ENCODE measurements at places on chromosomes 12 and 14. TPM values are rescaled to one million over a fixed set of nuclear protein-coding genes. Genes with fewer than 3 reads are reported as not detected.

FGF23 gene
- total RNA-seq, result not detected

STAC3 gene
- total RNA-seq, result 1.1 TPM

PIWIL1 gene
- not detected for total RNA-seq

DNA sequence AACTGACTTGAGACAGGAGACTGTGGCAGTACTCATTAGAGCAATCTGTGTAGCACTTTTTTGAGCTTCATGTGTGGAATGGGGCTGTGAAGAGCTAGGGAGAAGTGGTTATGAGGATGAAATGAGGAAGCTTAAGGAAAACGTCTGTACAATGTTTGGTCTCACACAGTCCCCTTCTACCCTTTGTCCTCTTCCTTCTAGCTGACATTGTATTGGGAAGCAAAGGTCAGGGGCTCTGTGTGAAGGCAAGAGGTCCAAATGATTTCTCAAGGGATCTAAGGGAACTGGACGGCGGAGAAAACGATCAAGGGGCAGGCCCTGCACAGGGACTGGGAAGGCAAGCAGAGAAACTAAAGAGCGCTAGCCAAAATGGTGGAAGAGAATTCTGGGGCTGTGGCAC is 13.1 kb upstream of the CIPC start:
- DNase-seq, result no peak

DNA sequence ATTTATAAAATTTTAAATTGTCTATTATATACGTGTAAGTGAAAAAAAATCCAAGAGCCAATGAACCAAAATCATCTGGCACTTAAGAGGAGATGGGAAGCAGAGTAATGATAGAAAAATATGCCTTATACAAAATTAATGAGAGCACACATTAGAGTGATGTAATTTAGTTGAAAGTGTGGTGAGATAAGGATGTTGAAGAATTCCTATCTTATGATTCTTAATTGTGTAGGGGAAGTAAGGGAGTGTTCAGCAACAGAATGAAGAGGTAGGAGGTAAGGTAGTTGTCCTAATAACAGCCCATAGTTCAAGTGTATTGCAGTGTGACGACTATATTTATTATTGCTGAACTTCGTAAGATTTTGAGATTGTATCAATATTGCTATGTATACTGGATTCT is 843.4 kb upstream of the FLRT2 start:
- no peak for DNase-seq

GRCh38 chr12:53660041-53660440 is 15.8 kb downstream of the ATP5MC2 start:
- no peak for DNase-seq

- no peak for DNase-seq
Observed at GRCh38 chr14:56271970-56272369, 153.8 kb downstream of the PELI2 start.

DNA sequence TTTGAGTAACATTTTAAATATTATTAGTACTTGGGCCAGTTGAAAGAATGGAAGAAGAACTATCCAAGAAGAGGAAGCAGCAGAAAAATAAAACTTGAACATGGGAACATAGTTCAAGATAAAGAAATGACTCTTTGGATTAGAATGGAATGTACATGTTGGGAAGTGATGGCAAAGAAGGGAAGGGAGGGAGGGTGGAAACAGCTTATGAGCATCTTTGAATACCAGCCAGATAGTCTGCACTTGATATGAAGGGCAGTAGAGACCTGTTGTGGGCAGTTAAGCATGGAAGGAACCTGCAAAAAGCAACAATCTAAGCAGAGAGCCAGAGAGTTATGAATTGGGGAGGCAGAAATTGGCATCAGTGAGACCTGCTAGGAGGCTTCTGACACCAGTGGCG is 10.0 kb upstream of the IL22 start:
- DNase-seq, result no peak

DNA sequence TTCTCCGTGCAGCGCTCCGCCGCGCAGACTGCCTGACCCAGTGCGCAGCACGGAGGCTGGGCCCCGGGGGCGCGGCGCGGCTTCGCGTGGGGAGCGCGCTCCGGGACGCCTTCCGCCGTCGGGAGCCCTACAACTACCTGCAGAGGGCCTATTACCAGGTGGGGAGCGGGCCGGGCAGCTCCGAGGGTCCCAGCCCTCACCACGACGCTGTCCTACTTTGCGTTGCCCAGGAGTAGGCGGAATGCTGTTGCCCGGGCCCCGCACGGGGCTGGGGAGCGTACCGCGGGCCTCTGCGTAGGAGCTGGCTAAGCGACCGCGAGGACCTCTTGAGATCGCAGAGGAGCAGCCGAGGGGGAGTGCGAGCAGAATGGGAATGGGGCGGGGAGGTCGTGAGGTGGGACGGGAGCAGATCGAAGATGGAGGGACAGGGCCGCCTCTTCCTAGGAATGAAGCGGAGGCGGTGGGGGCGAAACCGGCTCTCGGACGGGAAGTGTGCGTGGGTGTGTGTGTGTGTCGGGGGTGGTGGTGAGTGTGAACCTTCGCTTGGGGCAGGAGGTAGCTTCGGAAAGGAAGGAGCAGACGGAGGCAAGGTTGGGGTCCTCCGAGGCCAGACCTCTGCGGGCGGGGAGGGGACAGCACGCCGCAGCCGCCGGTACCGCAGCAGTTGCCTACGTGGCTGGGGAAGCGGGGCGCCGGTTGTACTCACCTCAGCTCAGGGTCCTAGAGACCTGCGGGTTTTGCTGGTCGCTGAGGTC is 751 bp downstream of the P3H3 start:
- peak; percentile 62 for DNase-seq

- peak; percentile 91 for DNase-seq
Observed at GRCh38 chr12:10364815-10365622, 24.8 kb downstream of the KLRK1 start.

GRCh38 chr12:16581416-16581815 is 24.5 kb downstream of the LMO3 start:
- no peak for DNase-seq
